HL-60 (cell line): ENCODE measurements at places on chromosomes 12 and 14.

- DNase-seq = no peak
Measured at GRCh38 chr12:58028294-58028693, 86.9 kb downstream of the ATP23 start.

- DNase-seq = no peak
Measured at GRCh38 chr12:54684636-54685630, 36.8 kb upstream of the DCD start.

- DNase-seq = no peak
Measured at GRCh38 chr14:102891111-102891510, 31.4 kb upstream of the AMN start.

DNA sequence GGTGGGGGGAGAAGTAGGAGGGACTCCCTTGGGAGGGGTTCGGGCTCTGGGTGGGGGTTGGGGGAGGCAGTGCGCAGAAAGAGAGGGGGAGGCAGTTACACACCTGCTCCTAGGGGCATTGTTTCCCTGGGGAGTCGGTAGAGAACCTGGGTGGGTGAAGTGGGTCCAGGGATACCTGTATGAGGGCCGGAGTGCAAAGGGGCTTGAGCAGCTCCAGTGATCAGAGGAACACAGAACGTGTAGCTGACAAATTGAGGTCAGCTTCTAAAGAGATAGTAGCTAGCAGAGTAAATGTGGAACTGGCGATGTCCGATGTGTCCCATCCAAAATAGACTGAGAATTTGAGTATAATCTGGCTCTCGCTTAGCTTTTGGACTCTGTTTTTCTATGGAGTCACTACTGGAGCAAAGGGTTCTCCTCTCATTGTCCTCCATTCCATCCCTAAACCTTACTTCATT is 502 bp downstream of the SMARCD1 start:
- no peak for DNase-seq

- no peak for DNase-seq
Measured at GRCh38 chr14:100967930-100968329, 64.4 kb upstream of the RTL1 start.

DNA sequence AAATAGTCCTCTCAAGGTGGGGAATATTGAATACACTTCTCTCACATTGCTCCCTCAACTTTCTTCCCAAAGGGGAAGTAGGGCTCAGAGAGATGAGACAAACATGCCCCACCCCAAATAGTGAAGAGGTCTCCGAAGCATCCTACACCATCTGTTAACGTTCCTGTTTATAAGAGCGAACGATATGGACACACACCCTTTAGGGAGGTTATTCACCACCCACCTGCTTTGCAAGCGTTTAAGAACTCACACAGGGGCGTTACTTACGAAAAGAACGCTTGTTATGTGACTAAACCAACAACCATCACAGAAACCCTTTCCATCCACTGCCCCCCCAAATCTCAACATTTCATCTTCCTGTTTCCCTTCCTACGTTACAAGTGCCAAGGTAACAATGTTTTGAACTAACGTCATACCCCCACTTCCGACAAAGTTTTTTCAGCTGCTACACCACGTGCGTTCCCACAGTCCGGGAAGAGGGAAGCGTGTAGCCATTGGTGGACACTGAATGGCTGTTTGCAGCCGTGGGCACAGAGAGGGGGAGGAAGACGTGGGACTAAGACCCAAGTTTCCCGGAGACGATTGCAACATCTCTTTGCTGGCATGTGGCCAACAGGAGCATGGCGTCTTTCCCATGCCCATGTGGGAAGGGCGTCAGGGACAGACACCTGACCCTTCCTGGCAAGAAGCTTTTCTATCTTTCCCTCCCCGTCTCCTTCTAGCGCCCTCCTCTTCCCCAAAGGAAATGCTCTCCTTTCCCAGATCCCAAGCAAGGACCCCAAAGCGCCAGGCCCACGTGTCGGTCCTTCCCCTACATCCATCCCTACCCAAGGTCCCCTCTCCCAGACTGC is 1.2 kb downstream of the YBX3 start:
- DNase-seq = peak; percentile 91

GRCh38 chr12:118033323-118033722 is 16.8 kb downstream of the RFC5 start:
- DNase-seq = no peak

GRCh38 chr14:92797935-92798653 is 4.0 kb downstream of the GOLGA5 start:
- DNase-seq = no peak

- DNase-seq = no peak
Measured at GRCh38 chr12:109715310-109716091, 1.9 kb downstream of the FAM222A start.
